CD4-positive, alpha-beta T cell treated with Interleukin-2 at 100 ng/mL for 4 hours (primary cell): ENCODE measurements at places on chromosomes 2 and 18.

GRCh38 chr18:52850031-52850560 is 510.1 kb downstream of the DCC start:
- DNase-seq: no peak

GRCh38 chr2:156511122-156511521 is 74.9 kb downstream of the GPD2 start:
- DNase-seq: no peak

- no peak for DNase-seq
These were observed 449.2 kb upstream of the DCC start for GRCh38 chr18:51890762-51891161.

- no peak for DNase-seq
These were observed 123.3 kb downstream of the HDAC4 start for GRCh38 chr2:239277401-239278085.

DNA sequence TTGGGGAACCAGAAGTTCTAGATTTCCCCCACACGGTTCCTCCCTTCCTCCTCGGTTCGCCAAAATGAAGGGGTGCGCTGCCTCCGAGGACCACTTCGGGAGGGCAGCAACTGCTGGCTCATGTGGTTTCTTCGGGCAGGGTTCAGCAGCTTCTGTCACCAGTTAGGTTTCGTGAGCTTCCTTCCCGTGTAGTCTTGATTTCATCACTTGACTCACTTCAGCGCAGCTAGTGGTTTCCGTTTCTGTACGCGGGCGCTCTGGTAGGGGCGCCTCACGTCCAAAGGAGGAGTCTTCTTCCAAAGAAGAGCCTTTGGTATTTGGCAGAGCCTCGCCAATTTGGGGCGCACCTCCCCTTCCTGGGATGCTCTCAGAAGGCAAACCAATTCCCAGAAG is 485 bp upstream of the GALNT3 start:
- peak; percentile 71 for DNase-seq

DNA sequence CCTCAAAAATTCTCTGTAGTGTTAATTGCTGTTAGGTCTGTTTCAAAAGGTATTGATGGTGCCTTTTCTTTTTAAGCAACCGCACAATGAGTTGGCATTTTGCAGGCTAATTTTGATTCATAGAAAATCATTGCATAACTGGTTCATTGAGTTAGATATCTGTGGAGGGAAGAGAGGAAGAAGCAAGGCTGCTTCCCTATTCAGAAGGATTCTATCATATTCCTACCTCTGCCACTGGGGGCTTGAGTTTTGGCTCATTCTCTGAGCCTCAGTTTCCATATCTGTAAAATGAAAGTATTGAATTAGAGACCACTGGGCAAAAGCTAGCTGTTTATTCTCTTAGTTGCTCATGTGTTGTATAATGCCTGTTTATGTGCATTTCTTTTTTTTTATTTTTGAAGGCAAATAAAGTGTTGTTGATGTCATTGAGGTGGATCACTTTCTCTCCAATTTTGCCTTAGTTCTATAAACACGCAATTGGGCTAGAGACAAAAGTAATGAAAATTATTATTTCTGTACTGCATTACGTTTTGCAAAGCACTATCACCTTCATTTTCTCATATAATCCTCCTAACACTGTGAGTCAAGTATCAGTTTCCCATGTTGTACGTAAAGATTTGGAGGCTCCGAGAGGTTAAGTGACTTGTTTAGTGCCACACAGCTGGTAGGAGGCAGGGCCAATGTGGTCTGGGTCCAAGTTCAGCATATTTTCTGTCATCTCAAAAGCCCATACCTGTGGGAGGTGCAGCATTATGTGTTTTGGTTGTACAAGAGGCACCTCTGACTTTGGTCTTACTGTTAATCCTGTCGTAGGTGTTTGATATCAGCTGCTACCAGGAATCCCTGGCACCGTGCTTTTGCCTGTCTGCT is 5.9 kb downstream of the TRIB2 start:
- no peak for DNase-seq

DNA sequence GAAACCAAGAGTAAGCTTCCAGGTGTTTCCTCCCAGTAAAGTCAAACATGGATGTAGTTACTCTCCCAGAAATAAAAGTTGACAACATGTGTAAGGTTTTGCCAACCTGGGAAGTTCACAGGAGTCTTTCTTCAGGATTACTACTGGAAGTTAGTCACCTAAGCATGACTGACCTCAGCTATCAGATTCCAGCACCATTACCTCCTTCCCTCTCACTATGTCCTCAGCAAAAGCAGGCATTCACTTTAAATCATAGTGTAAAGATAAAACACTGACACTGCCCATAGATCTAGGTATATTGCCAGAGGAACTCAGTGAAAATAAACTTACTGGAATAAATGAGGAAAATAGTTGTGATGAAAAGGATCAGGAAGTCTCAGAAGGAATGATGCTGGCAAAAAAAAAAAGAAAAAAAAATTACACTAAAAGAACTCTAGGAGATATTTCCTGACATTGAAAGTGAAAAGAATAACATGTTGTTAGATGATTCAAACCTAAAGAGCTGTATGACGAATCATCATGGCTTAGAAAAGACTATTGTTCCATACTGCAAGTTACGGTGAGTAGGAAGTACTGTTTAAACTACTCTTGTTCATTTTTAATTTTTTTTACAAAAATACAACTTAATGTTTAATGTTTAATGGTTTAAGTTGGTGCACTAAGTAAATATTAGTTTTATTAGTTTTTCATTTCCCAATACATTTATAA is 484.5 kb upstream of the ZNF804A start:
- DNase-seq: no peak

DNA sequence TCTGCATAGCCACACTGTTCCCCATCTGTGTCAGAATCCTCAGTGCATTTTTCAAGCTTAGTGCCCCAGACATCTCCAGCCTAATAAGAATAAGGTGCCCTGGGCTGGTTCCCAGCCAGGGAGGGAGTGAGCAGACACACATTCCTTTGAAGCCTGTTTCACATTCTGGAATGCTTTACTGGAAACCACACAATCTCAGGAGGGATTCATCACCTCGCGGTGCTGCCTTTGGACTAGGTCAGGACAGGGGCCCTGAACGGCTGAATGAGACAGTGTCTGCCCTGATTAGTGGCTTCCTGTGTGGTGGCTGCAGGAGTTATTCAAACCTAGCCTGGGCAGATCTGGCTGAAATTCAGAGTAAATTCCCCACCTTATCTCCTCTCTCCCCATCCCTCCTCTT is 108.0 kb upstream of the LDAH start:
- no peak for DNase-seq

- no peak for DNase-seq
These were observed 23.3 kb downstream of the SLC30A6 start for GRCh38 chr2:32189011-32189410.

GRCh38 chr18:74288041-74288440 is 3.7 kb downstream of the CYB5A start:
- no peak for DNase-seq

GRCh38 chr18:56312551-56313335 is 325.6 kb downstream of the TXNL1 start:
- DNase-seq: no peak

DNA sequence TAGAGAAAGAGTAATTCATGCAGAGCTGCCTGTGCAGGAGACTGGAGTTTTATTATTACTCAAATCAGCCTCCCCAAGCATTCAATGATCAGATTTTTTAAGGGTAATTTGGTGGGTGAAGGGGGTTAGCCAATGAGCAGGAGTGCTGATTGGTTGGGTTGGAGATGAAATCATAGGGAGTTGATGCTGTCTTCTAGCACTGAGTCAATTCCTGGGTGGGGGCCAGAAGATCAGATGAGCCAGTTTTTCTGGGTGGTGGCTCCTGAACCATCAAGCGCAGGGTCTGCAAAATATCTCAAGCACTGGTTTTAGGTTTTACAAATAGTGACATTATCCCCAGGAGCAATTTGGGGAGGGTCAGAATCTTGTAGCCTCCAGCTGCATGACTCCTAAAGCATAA is 312.8 kb upstream of the THSD7B start:
- no peak for DNase-seq

- DNase-seq: no peak
These were observed 2.6 kb downstream of the RAD51AP2 start for GRCh38 chr2:17515652-17516051.

- DNase-seq: no peak
These were observed 138.3 kb upstream of the STK17B start for GRCh38 chr2:196309691-196310090.

GRCh38 chr2:238968616-238969384 is 120.9 kb downstream of the TWIST2 start:
- DNase-seq: no peak

GRCh38 chr2:120675460-120676130 is 60.1 kb upstream of the GLI2 start:
- DNase-seq: peak; percentile 14
